CD4-positive, CD25-positive, alpha-beta regulatory T cell (primary cell): ENCODE measurements at places on chromosomes 11 and 22. TPM values are rescaled to one million over a fixed set of nuclear protein-coding genes. Genes with fewer than 3 reads are reported as not detected.

Gene NECTIN1
- 0.18 TPM for polyA plus RNA-seq

Gene SULT4A1
- not detected for polyA plus RNA-seq

Gene P2RY2
- polyA plus RNA-seq, result not detected

GRCh38 chr11:101435408-101435973, 148.3 kb downstream of the TRPC6 start:
- no peaks in the 10 kb centered on the region for H3K27me3 ChIP-seq
- H3K36me3 ChIP-seq, result no peaks in the 10 kb centered on the region
- H3K4me1 ChIP-seq, result no peaks in the 10 kb centered on the region

GRCh38 chr11:128931668-128932067, 11.0 kb downstream of the TP53AIP1 start:
- H3K4me1 ChIP-seq, result no peaks in the 10 kb centered on the region
- H3K27ac ChIP-seq, result no peak overlapping the region
- H3K36me3 ChIP-seq, result no peaks in the 10 kb centered on the region
- DNase-seq, result no peak
- H3K4me3 ChIP-seq, result no peak overlapping the region
- no peaks in the 10 kb centered on the region for H3K27me3 ChIP-seq

- H3K27me3 ChIP-seq, result no peaks in the 10 kb centered on the region
- H3K36me3 ChIP-seq, result no peaks in the 10 kb centered on the region
- no peak overlapping the region for H3K4me3 ChIP-seq
- H3K4me1 ChIP-seq, result no peaks in the 10 kb centered on the region
- no peak overlapping the region for H3K27ac ChIP-seq
Observed at GRCh38 chr22:19201869-19202798, 23.6 kb upstream of the SLC25A1 start.

- no peaks in the 10 kb centered on the region for H3K27me3 ChIP-seq
- no peaks in the 10 kb centered on the region for H3K4me1 ChIP-seq
- no peak overlapping the region for H3K4me3 ChIP-seq
- no peaks in the 10 kb centered on the region for H3K36me3 ChIP-seq
- H3K27ac ChIP-seq, result no peak overlapping the region
Observed at GRCh38 chr11:129189646-129190045, 2.5 kb downstream of the ARHGAP32 start.

- H3K27ac ChIP-seq, result no peak overlapping the region
- no peaks in the 10 kb centered on the region for H3K4me1 ChIP-seq
- H3K27me3 ChIP-seq, result no peaks in the 10 kb centered on the region
- H3K4me3 ChIP-seq, result no peak overlapping the region
- no peak for DNase-seq
Observed at GRCh38 chr11:46422588-46422987, 31.0 kb upstream of the CHRM4 start.

DNA sequence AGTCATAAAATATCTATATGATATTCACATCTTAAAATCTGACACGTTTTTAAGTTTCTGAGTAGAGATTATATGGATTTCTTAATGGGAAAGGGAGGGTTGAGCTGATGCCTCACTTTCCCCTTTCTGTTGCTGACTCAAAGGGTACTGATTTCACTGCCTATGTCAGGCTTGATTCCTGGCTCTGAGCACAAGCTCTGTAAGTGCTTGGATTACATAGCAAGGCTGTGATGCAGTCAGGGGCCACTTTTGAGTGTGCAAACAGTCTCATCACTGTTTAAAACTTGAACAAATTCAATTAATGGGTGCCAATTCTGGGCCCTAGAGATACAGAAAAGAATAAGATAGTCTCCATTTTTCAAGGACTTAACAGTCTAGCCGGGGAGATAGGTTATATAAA, 14.4 kb downstream of the ATXN10 start:
- H3K27me3 ChIP-seq, result no peaks in the 10 kb centered on the region
- peaks cover 10% of the 10 kb centered on the region for H3K36me3 ChIP-seq
- DNase-seq, result no peak
- no peak overlapping the region for H3K4me3 ChIP-seq
- H3K4me1 ChIP-seq, result peaks cover 23% of the 10 kb centered on the region

DNA sequence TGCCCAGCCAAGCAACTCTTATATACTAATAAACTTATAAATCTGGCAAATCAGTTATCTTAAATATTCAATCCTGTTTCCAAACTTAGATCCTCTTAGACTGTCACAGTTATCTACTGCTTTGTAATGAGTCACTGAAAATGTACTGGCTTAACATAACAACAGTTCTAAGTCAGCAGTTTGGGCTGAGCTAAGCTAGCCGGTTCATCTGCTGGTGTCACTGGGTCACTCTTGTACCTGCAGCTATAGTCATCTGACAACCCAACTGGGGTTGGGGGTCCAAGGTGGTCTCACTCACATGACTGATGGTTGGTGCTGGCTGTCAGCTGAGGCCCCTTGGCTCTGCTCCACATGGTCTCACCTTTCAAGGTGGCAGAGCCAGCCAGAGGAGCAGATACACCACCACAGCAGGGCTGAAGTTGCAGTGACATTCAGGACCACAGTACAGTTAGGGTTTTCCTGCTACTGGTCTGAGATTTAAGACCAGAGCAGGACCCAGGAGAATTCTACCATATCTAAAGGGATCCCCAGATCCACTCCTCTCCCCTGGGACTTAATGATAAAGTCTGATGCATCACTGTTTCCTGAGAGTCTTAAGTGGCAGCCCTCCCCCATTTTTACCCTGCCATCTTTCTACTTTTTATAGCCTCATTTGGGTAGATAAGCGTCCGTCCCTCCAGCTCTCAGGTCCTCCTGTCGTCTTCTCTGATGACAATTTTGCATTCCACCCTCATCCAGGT, 7.9 kb upstream of the MACROD1 start:
- H3K4me3 ChIP-seq, result no peak overlapping the region
- H3K27ac ChIP-seq, result no peak overlapping the region
- no peaks in the 10 kb centered on the region for H3K27me3 ChIP-seq
- no peaks in the 10 kb centered on the region for H3K36me3 ChIP-seq

- no peak overlapping the region for H3K27ac ChIP-seq
- DNase-seq, result no peak
- peaks cover 4% of the 10 kb centered on the region for H3K36me3 ChIP-seq
Observed at GRCh38 chr11:28140689-28141455, 32.7 kb downstream of the METTL15 start.

DNA sequence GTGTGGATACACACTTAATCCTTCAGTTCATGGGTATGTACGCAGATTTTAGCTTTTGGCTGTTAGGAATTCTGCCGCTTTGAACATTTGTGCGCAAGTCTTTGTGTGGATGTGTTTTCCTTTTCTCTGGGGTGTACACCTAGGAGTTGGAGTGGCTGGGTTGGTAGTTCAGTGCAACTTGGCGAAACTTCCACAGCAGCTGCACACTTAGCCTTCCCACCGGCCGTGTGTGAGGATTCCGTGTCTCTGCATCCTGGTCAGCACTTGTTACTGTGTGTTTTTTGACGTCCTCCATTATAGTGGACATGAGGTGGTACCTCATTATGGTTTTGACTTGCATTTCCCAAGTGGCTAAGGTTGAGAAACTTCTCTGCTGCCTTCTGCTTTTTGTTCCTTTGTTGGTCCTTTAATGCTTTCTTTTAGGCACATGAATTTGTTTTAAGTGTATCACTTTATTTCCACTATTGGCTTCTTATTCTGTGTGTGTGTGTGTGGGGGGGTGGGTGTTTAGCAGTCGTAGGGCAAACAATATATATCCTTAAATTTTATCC, 72.1 kb upstream of the SLC25A18 start:
- H3K4me1 ChIP-seq, result no peaks in the 10 kb centered on the region
- H3K27me3 ChIP-seq, result no peaks in the 10 kb centered on the region
- H3K27ac ChIP-seq, result no peak overlapping the region
- H3K36me3 ChIP-seq, result no peaks in the 10 kb centered on the region
- no peak for DNase-seq
